ENCODE measurements at places on chromosomes 4 and X.

DNA sequence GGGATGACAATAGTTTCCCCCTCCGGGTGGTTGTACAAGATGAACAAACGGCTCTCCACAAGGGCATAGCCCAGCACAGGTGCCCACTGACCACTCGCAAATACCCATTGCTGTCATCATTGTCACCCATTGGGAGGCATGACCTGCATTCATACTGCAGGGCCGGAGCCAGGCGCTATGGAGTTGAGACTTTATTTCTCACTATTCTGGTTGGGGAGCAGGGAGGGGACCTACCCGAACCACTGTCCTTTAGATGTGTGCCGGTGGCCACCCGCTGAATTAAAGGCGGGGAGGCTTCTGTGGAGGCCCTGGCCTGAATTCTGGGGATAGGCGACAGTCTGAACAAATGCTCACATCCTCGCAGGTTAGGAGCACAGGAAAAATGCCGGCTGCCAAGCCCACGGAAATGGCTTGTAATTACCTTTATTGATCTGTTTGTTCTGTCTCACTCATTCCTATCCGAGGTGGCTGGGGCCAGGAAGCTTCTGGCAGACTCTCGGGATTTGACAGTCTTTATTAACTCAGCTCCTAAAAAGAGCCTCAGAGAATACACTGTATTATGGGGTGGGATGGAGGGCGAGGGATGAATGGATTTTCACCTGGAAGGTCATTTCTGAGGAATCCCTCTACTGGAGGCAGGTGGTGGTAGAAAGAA lies 125.1 kb upstream of the PSAPL1 start:
- no peak for DNase-seq

GRCh38 chrX:45295259-45295986 lies 94.7 kb upstream of the DIPK2B start:
- no peak for DNase-seq

DNA sequence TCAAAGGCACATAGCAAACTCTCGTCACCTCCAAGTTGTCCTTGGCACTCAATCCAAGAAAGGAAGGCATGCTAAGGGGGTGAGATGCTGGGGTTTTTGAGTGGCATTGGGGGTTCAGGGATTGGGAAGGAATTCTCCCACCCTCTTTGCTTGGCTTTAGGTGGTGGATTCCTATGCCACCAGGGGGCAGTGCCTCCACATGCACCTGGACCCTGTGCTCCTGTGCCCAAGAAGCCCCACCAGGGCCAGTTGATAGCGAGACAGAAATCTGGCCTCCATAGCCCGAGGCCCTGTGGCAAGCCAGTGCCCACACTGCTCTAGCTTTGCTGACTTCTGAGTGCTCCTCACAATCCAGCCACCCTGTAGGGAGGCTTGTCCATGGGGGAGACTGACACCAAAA lies 2.0 kb upstream of the FATE1 start:
- peak; percentile 28 for DNase-seq

GRCh38 chr4:176443117-176443516 lies 123.4 kb downstream of the SPCS3 start:
- no peak for DNase-seq
